Urinary bladder (tissue), 4 donors: ENCODE measurements at places on chromosomes 6 and 20. TPM values are rescaled to one million over a fixed set of nuclear protein-coding genes. Genes with fewer than 3 reads are reported as not detected.

Gene LY86
- 3.9 TPM for polyA plus RNA-seq

Gene FBXO9
- 88.3 TPM for polyA plus RNA-seq

DNA sequence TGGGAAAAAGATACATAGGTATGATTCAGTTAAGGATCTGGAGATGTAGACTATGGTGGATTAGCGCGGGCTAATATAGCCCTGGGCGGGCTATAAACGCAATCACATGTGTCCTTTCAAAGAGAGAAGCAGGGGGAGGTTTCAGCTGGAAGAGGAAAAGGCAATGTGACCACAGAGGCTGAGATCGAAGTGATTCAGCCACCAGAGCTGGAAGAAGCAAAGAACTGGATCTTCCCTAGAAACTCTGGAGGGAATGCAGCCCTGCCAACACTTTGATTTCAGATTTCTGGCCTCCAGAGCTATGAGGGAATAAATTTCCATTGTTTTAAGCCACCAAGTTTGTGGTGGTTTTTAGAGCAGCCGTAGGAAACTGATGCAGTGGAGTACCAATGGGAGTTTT is 81.5 kb upstream of the NHSL1 start:
- no peak for DNase-seq

Gene CENPW
- 9.7 TPM for polyA plus RNA-seq

DNA sequence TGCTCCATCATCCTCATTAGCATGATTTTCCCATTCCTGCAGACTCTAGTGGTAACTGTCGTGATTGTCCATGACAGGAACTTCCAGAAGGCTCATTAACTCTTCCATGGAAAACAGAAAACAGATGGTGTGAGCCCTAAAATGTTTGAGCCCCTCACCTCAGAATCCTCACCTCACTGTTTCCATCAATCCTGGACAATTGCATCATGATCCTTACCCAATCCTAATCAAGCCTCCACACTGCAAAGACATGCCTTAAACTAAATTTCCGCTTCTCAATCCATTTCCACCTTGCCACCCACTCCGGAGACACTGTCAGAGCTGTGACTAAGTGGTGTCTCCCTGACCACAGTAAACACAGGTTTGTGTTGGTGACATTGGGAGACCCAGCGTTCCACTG is 311.0 kb upstream of the JARID2 start:
- no peak for DNase-seq

Gene NCOA7
- 29.4 TPM for polyA plus RNA-seq

Gene SF3B5
- polyA plus RNA-seq: 181 TPM

- DNase-seq: no peak
Measured at GRCh38 chr20:38220587-38221118, 39.9 kb downstream of the KIAA1755 start.

Gene FNDC1
- polyA plus RNA-seq: 0.84 TPM

Gene SLC17A1
- polyA plus RNA-seq: not detected
